ENCODE measurements at places on chromosomes 2 and 18.

DNA sequence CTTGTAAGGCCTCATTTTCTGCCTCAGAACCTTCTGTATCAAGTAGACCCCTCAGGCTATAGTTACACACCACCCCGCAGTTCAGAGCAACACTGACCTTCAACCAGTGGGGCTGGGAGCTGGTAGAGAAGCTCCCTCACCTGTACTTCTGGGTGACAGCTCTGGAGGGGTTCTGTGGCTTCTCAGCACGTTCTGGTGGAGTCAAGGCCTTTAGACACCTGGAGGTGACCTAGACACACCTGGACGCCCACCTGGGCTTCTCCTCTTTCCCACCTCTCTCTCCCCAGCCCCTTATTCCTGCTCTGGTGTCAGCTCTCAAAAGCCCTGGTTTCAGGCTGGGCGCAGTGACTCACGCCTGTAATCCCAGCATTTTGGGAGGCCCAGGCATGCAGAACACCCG, 7.3 kb upstream of the CIB4 start:
- DNase-seq, result no peak

GRCh38 chr2:159755788-159756187, 42.2 kb downstream of the CD302 start:
- DNase-seq, result peak; percentile 67

DNA sequence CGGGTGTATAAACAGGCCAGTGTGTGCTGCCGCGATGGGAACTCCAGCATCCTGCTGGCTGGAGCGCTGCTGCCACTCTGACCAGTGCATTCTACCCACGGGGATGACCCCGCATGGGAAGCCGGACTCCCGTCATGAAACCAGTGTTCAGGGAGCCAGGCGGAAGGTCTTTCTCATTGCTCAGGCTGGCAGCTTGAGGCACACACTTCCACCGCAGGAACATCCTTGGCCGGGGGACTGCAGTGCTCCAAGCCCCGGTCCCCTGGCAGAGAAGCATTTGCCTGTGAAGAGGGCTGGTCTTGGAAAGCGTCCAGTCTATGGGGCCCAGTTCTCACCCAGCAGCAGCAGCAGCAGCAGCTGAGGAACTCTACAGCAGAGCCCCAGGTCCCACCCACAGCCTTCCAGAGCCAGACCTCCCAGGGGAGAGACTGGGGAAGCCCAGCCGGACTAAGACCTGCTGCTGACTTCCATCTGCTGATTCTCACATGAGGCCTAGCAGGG, 235.9 kb downstream of the KLHL29 start:
- DNase-seq, result peak; percentile 48

GRCh38 chr2:100900156-100900795, 80.3 kb downstream of the NPAS2 start:
- DNase-seq, result peak; percentile 44

GRCh38 chr2:98394595-98395153, 48.4 kb downstream of the CNGA3 start:
- DNase-seq, result peak; percentile 42

GRCh38 chr2:44866152-44866551, 75.3 kb upstream of the SIX3 start:
- no peak for DNase-seq

- DNase-seq, result no peak
Observed at GRCh38 chr2:44689516-44689915, 252.0 kb upstream of the SIX3 start.
